ENCODE measurements at places on chromosomes 6 and 20.

DNA sequence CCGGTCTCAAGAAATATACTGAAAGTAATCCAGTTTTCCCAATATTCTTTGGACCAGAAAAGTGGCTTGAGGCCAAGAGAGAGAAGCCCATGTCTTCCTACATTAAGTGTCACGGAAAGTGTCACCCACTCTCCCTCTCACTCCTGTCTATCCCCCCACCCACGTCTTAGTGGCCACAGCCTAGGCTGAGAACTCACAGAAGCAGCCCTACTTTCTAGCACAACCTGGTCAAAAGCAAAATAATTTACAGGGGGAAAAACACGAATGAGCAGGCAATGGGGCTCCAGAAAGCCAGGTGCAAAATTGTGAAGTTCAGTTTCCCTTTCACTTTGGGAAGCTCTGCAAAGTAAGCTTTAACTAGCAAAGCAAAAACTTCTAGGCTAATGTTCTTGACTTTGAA, 118.0 kb downstream of the OPRM1 start:
- no peaks in the 10 kb centered on the region for H3K36me3 ChIP-seq
- H3K4me1 ChIP-seq, result no peaks in the 10 kb centered on the region
- peak overlapping the region; percentile 14 for H3K27ac ChIP-seq
- DNase-seq, result no peak
- H3K4me3 ChIP-seq, result no peak overlapping the region

GRCh38 chr6:11096109-11096508, 2.5 kb downstream of the SMIM13 start:
- no peaks in the 10 kb centered on the region for H3K4me1 ChIP-seq
- no peak for DNase-seq
- no peak overlapping the region for H3K27ac ChIP-seq
- no peaks in the 10 kb centered on the region for H3K27me3 ChIP-seq
- no peaks in the 10 kb centered on the region for H3K36me3 ChIP-seq

GRCh38 chr6:162474722-162475121, 252.8 kb downstream of the PRKN start:
- H3K27ac ChIP-seq, result no peak overlapping the region
- no peaks in the 10 kb centered on the region for H3K36me3 ChIP-seq
- no peaks in the 10 kb centered on the region for H3K27me3 ChIP-seq
- H3K4me1 ChIP-seq, result no peaks in the 10 kb centered on the region
- no peak for DNase-seq
- H3K4me3 ChIP-seq, result no peak overlapping the region

GRCh38 chr6:158539413-158539812, 20.5 kb upstream of the TMEM181 start:
- H3K27ac ChIP-seq, result no peak overlapping the region
- H3K4me3 ChIP-seq, result no peak overlapping the region
- no peaks in the 10 kb centered on the region for H3K27me3 ChIP-seq
- H3K36me3 ChIP-seq, result no peaks in the 10 kb centered on the region
- H3K4me1 ChIP-seq, result peaks cover 14% of the 10 kb centered on the region

GRCh38 chr6:28803337-28803709, 120.5 kb downstream of the TRIM27 start:
- no peak overlapping the region for H3K27ac ChIP-seq
- H3K4me3 ChIP-seq, result no peak overlapping the region
- no peak for DNase-seq
- H3K4me1 ChIP-seq, result no peaks in the 10 kb centered on the region

DNA sequence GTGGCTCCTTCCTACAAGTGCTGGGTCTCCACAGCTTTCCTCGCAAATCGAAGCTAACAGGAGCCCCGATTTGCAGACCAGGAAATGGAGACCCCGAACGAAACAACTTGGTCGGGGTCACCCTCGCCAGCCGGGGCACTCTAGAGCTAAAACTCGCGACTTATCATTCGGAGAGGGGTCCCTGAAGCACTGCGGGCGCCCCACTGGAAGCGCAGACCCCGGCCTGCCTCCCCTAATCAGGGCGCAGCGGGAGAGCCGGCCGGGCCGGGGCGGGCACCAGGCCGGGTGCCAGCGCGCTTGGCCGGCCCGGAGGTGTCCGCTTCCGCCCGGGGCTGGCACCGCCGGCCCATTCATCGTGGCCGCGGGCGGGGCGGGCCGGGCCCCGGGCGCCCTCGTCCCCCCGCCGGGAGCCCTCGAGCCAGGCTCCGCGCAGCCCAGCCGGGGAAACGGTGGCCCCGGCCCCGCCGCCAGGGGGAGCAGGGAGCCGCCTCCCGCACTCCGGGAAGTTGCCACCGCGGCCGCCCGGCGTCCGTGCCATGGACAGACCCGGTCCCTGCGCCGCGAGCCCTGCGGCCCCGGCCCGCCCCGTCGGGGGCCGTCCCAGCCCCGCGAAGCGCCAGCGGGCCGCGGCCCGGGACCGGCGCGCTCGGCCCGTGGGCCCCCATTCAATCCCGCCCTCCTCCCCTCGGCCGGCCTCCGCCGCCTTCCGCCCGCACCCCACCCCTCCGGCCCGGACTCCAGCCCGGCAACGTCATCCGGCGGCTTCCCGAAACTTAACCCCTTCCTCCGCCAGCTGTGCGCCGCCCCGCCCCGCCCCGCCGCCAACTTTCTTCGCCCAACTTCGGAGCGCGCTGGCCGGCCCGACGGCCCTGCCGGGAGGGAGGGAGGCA, 961 bp downstream of the RRBP1 start:
- H3K27me3 ChIP-seq, result no peaks in the 10 kb centered on the region
- H3K36me3 ChIP-seq, result no peaks in the 10 kb centered on the region
- H3K4me1 ChIP-seq, result peaks cover 2% of the 10 kb centered on the region
- H3K27ac ChIP-seq, result peak overlapping the region; percentile 91
- peak overlapping the region; percentile 86 for H3K4me3 ChIP-seq
- DNase-seq, result peak; percentile 79

GRCh38 chr20:17538517-17539170, 7.5 kb upstream of the BFSP1 start:
- H3K27me3 ChIP-seq, result no peaks in the 10 kb centered on the region
- DNase-seq, result no peak
- H3K36me3 ChIP-seq, result no peaks in the 10 kb centered on the region
- H3K4me1 ChIP-seq, result peaks cover 3% of the 10 kb centered on the region
- H3K4me3 ChIP-seq, result no peak overlapping the region

DNA sequence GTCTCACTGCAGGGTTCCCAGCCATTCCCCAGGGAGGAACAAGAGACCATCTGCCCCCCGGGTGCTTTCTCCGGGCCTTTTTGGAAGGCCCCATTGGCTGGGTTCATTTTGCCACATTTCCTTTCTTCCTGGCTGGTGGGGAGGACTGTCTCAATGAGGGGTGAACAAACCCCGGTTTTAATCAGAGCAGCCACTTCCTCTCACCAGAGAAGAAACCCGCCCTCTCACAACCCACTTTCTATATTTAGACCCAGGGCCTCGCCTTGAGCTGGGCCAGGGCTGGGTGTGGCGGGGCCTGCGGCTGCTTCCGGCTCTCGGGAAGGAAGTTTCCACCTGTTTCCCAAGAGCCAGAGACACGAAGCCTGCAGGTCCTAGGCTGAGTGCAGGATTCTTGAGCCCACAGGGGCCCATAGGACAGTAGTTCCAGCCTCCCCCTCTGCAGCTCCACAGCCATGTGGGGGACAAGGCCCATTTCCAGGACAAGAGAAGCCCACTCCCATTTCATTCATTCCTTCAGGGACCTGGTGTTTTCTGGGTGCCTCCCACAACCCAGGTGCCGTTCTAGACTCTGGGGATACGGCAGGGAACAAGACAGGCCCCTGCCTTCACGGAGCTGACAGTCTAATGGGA, 41.8 kb downstream of the RBM38 start:
- H3K4me3 ChIP-seq, result no peak overlapping the region
- H3K36me3 ChIP-seq, result no peaks in the 10 kb centered on the region
- no peaks in the 10 kb centered on the region for H3K27me3 ChIP-seq
- no peak for DNase-seq

- no peaks in the 10 kb centered on the region for H3K4me1 ChIP-seq
- no peak for DNase-seq
- H3K27ac ChIP-seq, result no peak overlapping the region
Measured at GRCh38 chr6:81834141-81834681, 81.7 kb upstream of the TENT5A start.

DNA sequence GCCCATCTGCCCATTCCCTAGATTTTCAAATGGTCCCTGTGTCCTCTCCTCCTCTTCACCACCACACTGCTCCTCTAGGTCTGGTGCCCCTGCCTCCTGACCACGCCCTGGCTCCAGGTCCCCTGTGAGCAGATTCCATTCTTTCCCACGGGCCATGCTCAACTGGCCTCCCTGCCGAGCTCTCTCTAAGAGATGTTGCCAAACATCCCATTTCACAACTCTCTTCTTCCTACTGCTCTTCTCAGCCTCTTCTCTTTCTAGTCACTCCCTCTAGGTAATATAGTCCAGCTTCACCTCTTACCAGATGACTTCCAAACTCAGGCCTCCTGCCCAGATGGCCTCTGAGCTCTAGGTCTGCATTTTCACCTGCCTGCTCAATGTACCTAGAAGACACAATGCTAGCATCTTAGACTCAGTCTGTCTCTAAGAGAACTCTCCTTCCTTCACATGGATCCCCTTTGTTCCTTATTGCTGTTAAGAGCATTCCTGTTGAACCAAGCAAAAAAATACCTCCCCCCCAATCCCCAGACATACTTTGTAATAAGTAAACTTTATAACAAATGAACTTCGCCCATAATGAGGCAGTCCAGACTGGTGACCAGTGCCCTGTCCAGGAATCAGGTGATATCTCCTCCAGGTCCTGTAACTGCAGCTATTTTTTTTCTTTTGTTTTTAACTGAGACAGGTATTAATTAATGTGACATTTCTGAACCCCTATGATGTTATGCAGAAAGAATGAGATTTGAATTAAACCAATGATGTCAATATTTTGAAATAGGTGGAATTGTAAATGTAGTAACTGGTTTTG, 79.0 kb downstream of the LYRM4 start:
- DNase-seq, result no peak
- no peaks in the 10 kb centered on the region for H3K36me3 ChIP-seq

GRCh38 chr20:25076731-25077609, 5.0 kb downstream of the VSX1 start:
- DNase-seq, result no peak
- no peaks in the 10 kb centered on the region for H3K36me3 ChIP-seq
- no peaks in the 10 kb centered on the region for H3K4me1 ChIP-seq
- peaks cover 19% of the 10 kb centered on the region for H3K27me3 ChIP-seq
- H3K4me3 ChIP-seq, result no peak overlapping the region

GRCh38 chr6:39608652-39609345, 116.4 kb downstream of the KIF6 start:
- H3K27me3 ChIP-seq, result no peaks in the 10 kb centered on the region
- no peak overlapping the region for H3K27ac ChIP-seq
- no peaks in the 10 kb centered on the region for H3K36me3 ChIP-seq
- no peak overlapping the region for H3K4me3 ChIP-seq
- no peaks in the 10 kb centered on the region for H3K4me1 ChIP-seq

DNA sequence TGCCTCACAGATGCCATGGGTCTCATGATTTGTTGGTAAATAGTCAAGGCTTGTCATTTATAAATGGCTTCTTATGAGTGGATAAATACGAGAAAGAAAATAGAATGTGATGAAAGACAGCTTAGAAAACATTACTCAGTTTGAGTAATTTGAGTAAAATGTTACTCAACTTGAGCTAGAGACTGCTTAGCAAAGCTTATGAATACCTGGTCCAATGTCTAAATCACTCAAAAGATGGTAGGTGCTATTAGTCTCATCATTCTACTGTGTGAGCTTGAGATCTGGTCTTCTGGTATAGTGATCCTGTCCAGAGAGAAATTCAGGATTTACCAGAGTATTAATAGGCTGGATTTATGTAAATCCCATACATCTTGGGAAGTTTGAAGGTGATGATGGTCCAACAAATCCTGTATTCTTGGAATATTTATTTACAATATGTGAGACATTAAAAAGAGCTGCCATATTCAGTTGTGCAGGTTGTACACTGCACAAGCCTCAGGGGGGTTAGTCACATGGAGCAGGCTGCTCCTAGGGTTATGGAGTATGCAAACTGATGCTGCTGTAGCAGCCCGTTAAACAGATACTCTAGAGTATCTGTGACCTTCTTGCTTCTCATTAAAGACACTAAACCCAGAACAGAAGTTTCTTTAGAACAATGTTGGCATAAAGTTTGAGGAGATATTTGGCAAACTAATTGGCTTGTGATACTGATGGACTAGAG, 112.9 kb downstream of the RCAN2 start:
- no peaks in the 10 kb centered on the region for H3K27me3 ChIP-seq
- H3K4me1 ChIP-seq, result no peaks in the 10 kb centered on the region
- H3K36me3 ChIP-seq, result no peaks in the 10 kb centered on the region
- H3K4me3 ChIP-seq, result no peak overlapping the region

DNA sequence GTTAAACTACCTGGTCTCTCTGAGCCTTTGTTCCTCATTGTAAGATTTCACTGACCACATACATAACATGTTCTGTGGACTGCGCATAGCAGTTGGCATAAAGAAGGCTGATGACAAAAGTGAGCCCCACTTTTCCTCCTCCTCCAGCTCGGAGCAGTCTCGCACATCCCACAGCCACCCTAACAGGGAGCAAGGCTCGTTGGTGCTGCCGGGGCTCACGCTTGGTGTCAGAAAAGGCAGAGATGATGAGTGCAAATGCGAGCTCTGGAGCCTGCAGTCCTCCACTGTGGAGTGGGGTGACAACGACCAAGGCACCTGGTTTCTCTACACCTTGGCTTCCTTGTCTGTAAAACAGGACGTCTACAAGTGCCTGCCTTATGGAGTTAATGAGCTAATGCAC, 9.7 kb downstream of the TGM3 start:
- H3K4me1 ChIP-seq, result no peaks in the 10 kb centered on the region
- no peak overlapping the region for H3K4me3 ChIP-seq
- DNase-seq, result no peak
- no peaks in the 10 kb centered on the region for H3K36me3 ChIP-seq

DNA sequence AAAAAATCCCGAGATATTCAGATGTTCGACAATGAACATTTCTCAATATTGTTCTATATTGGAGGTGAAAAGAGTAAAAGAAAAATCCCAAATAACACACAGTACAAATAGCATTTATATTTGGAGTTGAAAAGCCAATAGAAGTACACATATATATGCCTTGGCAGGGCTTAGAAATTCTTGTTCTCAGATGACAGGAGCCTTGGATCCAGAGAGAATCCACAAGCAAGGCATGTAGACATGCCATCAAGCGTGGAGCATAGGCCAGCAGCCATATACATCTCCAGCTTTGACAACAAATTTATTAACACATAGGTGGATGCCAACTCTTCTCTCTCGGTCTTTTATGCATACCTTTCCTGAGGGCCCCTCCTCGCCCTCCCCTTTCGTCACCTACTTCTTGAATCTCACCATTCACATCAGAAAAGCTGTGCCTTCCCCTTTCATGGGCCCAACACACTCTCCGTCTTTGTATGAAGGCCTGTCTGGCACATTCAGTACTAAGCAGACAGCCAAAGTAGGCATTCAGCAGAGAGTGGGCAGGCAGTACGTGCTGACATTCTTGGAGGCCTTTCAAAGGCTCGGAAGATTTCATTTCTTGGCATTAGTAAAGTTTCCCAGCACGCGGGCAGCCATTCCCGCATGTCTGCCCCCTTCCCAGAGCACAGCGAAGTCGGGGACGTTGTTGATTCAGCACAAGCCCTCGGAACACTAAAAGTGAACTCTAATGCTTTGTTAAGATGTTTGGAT, 18.2 kb downstream of the NEDD9 start:
- H3K27me3 ChIP-seq, result no peaks in the 10 kb centered on the region
- no peak overlapping the region for H3K4me3 ChIP-seq
- H3K27ac ChIP-seq, result peak overlapping the region; percentile 37

- H3K36me3 ChIP-seq, result no peaks in the 10 kb centered on the region
- DNase-seq, result no peak
- H3K4me3 ChIP-seq, result no peak overlapping the region
- no peaks in the 10 kb centered on the region for H3K4me1 ChIP-seq
- peak overlapping the region; percentile 38 for H3K27ac ChIP-seq
- no peaks in the 10 kb centered on the region for H3K27me3 ChIP-seq
Measured at GRCh38 chr20:19943061-19943521, 74.1 kb upstream of the NAA20 start.

GRCh38 chr6:111427341-111428116, 55.5 kb downstream of the REV3L start:
- H3K36me3 ChIP-seq, result no peaks in the 10 kb centered on the region
- peak overlapping the region; percentile 40 for H3K27ac ChIP-seq
- DNase-seq, result no peak
- no peaks in the 10 kb centered on the region for H3K4me1 ChIP-seq
- H3K27me3 ChIP-seq, result no peaks in the 10 kb centered on the region
